ENCODE measurements at places on chromosomes 12 and 14.

DNA sequence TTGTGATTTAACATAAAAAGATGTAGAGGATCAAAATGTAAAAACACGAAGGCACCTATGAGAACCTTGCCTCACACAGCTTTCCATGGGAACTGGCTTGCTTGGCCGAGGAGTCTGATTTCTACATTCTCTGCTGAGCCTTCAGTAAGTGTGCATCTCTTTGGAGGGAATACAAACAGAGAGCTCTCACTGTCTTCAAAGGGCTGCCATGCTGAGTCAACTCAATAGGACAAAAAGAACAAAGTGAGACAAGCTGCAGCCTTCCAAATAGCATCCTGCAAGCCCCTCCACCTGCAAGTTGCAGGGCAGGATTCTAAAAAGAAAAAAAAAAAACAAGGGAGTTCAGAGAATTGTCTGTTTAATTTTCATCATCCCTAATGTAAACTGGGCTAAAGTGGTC lies 411.9 kb downstream of the NELL2 start:
- DNase-seq, result no peak

- DNase-seq, result no peak
Observed at GRCh38 chr12:99393763-99394162, 253.8 kb upstream of the GARIN6 start.

DNA sequence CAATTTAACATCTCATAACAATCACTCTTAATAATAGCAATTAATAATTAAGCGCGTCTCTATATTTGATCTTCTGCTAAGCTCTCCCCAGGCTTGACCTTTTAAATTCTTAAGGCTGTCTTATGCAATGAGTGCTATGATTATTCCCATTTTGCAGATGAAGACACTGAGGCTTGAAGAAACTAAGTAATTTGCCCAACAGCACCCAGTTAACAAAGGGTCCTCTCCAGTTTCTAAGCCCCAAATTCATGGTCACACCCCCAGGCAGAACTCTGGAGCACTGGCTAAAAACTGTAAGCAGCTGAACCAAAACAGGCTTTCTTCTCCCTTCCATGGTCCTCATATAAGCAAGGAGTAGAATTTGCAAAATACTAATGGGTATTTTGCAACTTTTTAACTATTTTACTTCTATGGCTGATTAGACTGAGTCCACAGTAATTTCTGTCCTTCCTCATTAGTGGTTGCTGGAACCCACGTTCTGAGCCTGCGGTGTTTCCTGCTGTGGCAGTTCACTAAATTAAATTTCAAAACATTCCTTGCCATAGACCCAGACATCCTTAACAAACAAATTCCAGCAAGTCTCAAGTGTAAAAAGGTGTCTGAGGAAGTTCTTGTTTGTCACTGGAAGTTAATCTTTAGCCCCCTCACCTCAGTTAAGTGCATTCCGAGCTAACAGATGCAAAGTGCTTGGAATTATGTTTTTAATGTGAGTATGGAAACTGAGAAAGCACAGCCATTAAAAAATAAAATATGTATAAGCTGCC lies 76.5 kb downstream of the TMEM132D start:
- no peak for DNase-seq

DNA sequence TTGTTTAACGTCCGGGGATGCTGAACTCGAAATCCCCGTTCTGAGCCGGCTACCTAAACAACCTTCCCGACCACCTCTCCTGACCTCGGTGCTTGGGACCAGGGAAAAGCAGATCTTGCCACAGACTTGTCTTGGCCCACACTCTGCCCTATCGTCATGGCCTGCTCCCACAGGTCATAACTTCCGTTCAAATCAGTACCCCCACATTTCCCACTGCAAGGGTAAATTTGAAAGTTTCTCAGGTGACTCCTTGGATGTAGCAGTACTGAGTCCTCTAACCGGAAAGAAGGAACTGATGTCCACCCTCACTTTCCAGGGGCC lies 612 bp upstream of the RBM23 start:
- no peak for DNase-seq

DNA sequence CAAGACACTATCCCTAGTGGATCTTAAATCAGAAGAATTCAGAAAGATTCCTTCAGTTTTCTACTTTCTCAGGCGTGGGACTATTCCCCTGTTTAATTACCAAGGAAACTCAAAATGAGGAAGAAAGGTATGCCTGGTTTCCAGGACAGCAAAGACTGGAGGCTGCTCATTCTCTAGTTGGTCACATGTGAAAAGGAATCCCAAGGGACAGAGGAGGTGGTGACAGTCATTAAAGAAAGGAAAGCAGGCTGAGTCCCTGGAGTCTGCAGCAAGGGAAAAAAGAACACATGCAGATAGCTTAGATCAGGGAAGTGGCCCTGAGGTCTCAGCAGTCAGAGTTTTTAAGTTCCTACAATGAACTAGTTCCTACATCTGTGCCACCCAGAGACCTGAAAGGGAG lies 165.4 kb upstream of the CCDC198 start:
- no peak for DNase-seq

GRCh38 chr12:80807640-80808288 lies 91.1 kb downstream of the MYF5 start:
- no peak for DNase-seq

DNA sequence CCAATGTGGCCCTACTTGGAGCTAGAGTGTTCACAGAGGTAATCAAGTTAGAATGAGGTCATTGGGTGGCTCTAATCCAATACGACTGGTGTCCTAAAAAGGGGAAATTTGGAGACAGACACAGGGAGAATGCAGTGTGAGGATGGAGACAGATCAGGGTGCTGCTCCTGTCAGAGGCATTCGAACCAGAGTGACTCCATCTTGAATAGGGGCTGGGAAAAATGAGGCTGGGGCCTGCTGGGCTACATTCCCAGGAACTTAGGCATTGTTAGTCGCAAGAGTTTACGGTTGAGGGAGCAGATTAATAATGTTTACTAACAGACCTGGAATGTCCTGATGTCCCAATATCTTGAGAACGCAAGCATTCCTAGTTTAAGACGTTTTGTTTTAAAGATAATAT lies 20.2 kb downstream of the TNFAIP2 start:
- DNase-seq, result no peak

Data from T follicular helper cell (primary cell).